SJSA1 (cell line): ENCODE measurements at places on chromosomes 11 and 22. TPM values are rescaled to one million over a fixed set of nuclear protein-coding genes. Genes with fewer than 3 reads are reported as not detected.

The BRD1 gene
- total RNA-seq = 25.1 and 28.2 TPM in 2 replicates

- H3K4me1 ChIP-seq = no peaks in the 10 kb centered on the region
- H3K4me3 ChIP-seq = no peak overlapping the region
- no peak overlapping the region for H3K27ac ChIP-seq
Observed at GRCh38 chr11:113992459-113993110, 17.7 kb downstream of the HTR3A start.

DNA sequence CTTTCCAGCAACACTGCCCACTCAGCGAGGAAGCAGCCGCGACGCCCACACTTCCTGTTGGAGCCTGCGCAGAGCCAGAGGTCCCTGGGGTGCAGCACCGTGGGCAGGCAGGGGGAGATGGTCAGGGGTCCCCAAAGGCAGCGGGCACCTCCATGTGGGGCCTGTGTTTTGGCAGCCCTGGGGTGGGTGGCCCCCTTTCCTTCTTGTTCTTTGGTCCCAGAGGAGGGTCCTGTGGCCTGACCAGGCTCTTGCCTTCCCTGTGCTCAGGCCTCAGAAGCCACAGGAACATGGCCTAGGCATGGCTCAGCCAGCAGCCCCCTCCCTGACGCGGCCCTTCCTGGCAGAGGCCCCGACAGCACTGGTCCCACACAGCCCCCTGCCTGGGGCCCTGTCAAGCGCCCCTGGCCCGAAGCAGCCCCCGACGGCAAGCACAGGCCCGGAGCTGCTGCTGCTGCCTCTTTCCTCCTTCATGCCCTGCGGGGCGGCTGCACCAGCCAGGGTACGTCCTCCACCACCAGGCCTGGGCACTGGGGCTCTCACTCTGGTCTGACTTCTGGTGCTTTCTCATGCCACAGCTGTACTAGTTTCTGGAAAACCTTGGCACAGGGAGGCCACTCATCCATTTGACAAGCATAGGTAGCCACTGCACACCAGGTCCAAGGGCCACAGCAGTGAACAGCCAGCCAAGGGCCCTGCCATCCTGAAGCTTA is 47.1 kb downstream of the PISD start:
- H3K27me3 ChIP-seq = no peaks in the 10 kb centered on the region
- no peaks in the 10 kb centered on the region for H3K4me1 ChIP-seq
- no peak overlapping the region for H3K4me3 ChIP-seq
- H3K27ac ChIP-seq = no peak overlapping the region

GRCh38 chr11:33959855-33960400 is 68.1 kb upstream of the LMO2 start:
- peaks cover 27% of the 10 kb centered on the region for H3K27me3 ChIP-seq
- H3K4me3 ChIP-seq = no peak overlapping the region
- H3K36me3 ChIP-seq = no peaks in the 10 kb centered on the region
- no peak overlapping the region for H3K27ac ChIP-seq
- DNase-seq = no peak

DNA sequence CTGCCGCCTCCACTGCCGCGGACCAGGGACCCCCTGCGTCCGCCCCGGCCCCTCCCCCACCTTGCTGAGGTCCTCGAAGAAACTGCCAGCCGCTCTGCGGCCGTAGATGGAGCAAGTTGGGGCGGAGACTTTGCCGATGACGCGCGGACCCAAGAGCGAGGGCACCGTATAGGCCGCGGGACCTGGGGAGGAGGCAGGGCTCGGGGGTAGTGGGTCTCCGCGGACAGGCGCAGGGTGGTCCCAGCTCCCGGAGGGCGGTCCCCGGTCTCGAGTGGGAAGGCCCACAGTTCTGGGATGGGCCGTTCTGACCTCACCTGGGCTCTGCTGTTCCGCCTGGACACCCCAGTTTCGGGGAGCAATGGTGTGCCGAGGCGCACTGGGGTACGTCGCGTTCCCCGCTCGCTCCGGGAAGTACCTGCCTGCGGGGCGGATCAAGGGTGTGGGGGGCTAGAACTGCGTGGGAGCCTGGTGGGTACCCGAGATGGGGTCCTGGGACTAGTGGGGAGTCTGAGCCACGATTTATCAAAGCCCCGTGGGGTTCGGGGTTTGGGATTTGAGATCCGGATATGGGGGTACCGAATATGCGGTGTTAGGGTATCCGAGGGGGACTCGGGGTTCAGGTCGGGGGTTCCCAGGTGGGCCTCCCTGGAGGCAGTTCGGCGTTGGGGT is 1.2 kb upstream of the TYMP start:
- H3K27ac ChIP-seq = no peak overlapping the region
- DNase-seq = peak; percentile 36
- peaks cover 30% of the 10 kb centered on the region for H3K27me3 ChIP-seq
- H3K4me3 ChIP-seq = peak overlapping the region; percentile 41
- 0 out of 2 replicates have a peak, but pooled peaks cover 2% of the 10 kb centered on the region for H3K36me3 ChIP-seq
- peaks cover 42% of the 10 kb centered on the region for H3K4me1 ChIP-seq

The CARD10 gene
- total RNA-seq = 14.6 and 40.7 TPM in 2 replicates

- no peaks in the 10 kb centered on the region for H3K36me3 ChIP-seq
- no peaks in the 10 kb centered on the region for H3K27me3 ChIP-seq
- DNase-seq = no peak
- H3K4me1 ChIP-seq = no peaks in the 10 kb centered on the region
- no peak overlapping the region for H3K4me3 ChIP-seq
Observed at GRCh38 chr11:124340142-124340447, 20.1 kb upstream of the OR8D2 start.

- no peaks in the 10 kb centered on the region for H3K27me3 ChIP-seq
- DNase-seq = no peak
- no peak overlapping the region for H3K4me3 ChIP-seq
- H3K4me1 ChIP-seq = no peaks in the 10 kb centered on the region
Observed at GRCh38 chr11:22577854-22578253, 47.8 kb downstream of the FANCF start.

GRCh38 chr22:50141891-50142363 is 28.6 kb upstream of the PANX2 start:
- peak; percentile 30 for DNase-seq
- no peak overlapping the region for H3K27ac ChIP-seq
- no peak overlapping the region for H3K4me3 ChIP-seq
